ENCODE measurements at places on chromosomes 13 and 19.

DNA sequence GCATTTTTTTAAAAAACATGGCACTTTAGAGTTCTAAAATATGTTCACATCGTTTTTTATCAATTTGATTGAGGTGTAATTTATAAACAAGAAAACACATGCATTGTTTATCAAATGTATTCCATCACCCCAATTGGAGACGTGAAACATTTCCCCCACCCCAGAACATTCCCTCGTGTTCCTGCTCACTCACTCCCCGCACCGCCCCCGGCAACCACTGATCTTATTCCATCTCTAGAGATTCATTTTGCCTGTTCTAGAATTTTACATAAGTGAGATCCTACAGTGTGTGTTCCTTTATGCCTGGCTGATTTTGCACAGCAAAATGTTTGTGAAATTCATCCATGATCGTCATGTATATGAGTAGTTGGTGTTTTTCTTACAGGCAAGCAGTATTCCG lies 50.5 kb upstream of the KCTD15 start:
- DNase-seq: no peak

- DNase-seq: peak; percentile 47
Observed at GRCh38 chr19:17328517-17329365, 5.9 kb downstream of the ANO8 start.

DNA sequence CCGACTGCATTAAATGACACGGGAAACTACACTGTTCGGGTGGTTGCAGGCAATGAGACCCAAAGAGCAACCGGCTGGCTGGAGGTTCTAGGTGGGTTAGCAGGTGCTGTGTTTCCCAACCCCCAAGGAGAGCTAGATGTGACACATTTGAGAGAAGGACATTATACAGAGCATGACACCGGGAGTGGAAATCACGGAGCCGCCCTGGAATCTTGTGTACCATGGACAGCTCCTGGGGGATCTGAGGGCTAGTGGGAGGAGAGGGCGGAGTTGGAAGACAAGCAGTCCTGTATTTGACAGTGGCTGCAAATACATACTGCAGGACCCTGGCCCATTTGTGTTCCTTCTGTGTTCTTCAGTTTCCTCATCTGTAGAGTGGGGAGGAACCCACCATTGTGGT lies 2.3 kb downstream of the CEACAM18 start:
- DNase-seq: no peak

DNA sequence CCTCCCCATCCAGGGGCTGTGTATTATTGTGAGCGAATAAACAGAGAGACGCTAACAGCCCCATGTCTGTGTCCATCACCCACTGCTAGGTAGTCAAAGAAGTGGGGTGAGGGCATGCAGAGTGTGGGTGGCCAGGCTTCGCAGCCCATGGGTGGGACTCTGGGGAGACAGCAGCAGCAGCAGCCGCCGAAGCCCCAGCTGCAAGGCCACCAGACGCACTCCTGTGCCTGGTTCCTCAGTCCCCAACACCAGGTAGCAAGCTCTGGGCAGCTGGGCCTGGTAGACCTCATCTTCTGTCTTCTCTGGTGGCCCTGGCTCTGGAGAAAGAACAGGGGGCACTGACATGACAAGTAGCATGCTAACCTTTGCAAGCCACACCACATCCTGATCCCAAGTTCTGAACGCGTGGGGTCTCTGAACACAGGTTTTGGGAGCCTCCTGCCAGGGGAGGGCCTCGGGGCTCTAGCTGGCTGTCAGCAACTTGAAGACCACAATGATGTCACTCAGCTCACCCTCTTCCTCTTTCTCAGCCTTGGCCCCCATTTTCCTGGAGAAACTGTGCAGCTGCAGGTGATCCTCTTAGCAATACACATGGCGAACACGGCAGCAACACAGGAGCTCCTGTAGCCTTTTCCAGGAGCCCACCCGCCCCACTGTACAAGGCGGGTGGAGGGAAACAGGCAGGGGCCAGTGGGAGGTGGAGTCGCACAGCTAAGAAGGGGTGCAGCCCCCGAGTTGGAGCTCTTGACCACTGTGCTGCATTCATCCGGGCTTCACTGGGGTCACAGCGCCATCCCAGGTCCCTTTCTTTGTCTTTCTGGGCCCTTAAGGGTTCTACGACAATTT lies 5.8 kb downstream of the FUZ start:
- no peak for DNase-seq

Measured in activated CD4-positive, alpha-beta T cell treated with anti-CD3 and anti-CD28 coated beads, Interleukin-2, amount 50 U/mL, for 4 hours (primary cell).